Hematopoietic multipotent progenitor cell (in vitro differentiated cells): ENCODE measurements at places on chromosomes 3 and 15. TPM values are rescaled to one million over a fixed set of nuclear protein-coding genes. Genes with fewer than 3 reads are reported as not detected.

DNA sequence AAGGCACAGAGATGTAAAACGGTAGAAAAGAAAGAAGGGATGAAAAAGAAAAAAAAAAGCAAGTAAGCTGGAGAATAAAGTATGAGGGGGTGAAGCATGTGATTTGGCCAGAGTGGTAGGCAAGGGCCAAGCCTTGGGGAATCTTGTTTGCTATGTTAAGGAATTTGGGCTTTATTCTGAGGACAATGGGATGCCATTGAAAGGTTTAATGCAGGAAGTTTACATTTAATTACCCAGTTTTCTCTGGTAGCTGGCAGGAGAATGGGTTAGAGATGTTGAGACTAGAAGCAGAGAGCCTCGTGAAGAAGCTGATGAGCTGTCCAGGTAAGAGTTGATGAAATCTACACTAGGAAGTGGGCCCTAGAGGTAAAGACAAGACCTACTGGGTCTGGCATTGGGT lies 455.9 kb downstream of the PDCD6IP start:
- DNase-seq, result no peak

GRCh38 chr15:45101749-45102148 lies 12.2 kb downstream of the DUOX2 start:
- no peak for DNase-seq

The ABI3BP gene
- 1.1 TPM for total RNA-seq

DNA sequence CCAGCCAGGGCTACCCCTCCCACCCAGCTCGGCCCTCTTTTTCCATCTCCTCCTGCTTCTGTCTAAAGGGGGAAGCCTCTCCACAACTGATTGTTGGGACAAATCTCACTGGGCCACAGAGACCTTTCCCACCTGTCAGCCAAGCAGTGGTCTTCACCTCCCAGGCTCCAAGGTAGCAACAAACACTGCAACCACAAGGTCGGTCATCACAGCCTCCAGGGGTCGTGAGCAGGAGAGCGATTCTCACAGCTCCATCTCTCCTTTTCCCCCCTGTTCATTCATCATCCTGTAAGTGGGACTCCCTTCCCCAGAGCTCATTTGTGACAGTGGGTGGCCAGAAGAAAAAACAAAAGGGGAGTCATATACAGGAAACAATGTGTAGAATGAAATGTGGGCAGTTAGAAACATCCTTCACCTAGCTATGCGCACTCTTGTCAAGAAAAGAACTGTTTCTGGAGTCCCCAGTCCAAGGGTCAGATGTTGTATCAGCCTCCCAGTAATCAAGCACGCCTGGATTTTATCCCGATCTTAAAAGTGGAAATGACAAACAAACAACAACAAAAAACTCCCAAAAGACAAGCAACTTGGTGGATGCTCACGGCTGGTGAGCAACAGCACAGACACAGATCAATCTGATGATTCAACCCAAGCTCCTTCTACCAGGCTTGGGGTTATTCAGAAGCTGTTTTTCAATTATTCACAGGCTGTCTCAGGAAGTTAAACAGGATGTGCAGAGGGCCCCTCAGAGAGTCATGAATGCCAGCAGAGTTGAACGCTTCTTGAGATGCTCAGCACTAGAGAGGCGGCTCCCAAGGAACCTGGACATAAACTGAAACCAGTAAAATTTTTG lies 22.4 kb downstream of the LYZL4 start:
- no peak for DNase-seq

The ST8SIA2 gene
- 0.27 TPM for total RNA-seq

- DNase-seq, result no peak
These were observed 496.3 kb downstream of the NLGN1 start for GRCh38 chr3:173893835-173894234.

The TUSC7 gene
- not detected for total RNA-seq

DNA sequence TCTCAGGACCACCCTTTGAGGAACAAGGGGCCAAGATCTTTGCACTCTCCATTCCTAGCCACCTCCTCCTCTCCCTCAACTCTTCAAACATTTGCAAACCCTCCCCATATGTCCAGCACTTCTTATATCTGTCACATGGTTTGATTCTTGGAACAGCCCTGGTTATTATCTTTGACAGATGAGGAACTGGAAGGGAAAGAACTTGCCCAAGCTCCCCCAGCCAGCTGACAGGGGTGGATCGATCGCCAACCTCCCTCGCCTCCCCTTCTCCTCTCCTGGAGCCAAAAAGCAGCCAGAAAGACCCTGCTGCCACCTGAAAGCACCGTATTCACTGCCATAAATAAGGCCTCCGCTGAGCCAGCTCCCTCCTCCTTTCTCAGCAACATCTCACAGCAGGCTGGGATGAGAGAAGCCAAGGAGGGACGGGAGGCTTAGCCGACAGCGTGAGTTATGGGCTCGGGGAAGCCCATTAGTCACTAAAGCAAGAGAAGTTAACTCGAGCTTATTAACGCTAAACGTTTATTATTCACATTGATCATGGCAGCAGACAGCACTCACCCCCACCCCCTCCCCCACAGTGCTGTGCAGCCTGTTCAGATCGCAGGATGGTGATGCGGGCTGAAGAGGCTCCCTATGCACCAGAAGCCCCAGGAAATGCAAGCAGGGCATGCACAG lies 22.2 kb upstream of the FGD5 start:
- no peak for DNase-seq

DNA sequence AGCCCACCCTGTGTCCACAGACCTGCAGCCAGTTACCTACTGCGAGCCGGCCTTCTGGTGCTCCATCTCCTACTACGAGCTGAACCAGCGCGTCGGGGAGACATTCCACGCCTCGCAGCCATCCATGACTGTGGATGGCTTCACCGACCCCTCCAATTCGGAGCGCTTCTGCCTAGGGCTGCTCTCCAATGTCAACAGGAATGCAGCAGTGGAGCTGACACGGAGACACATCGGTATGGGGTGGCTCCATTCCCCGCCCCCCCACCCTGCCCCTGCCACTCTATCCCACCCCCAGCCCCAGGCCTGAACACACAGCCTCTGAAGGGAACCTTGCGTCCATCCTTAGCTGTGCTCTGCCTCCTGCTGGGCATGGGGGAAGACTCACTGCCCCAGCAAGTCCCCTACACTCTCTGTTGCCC lies 73.2 kb downstream of the AAGAB start:
- no peak for DNase-seq

The RETNLB gene
- not detected for total RNA-seq

The CADM2 gene
- total RNA-seq, result 5.1 TPM

GRCh38 chr3:9168241-9168741 lies 81.2 kb downstream of the SRGAP3 start:
- no peak for DNase-seq

- DNase-seq, result no peak
These were observed 86.0 kb downstream of the CCR1 start for GRCh38 chr3:46122091-46122490.

DNA sequence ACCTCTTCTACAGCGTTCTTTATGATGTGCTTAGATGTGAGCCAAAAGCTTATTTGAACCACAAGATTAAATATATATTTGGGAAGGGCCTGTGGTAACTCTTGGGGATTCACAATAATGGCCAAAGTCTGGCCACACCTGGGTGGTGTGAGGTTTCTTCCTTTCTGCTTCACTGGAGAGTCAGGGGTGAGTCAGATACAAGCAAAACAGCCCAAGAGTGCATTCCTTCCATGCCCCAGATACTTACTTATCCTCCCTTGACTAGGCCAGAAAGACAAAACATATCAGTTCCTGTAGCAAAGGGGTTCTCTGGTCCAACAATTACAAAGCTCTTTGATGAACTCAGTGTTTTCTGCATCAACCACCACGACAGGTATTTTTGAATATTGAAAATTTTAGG lies 941 bp downstream of the ZBED2 start:
- no peak for DNase-seq

GRCh38 chr3:59261009-59261408 lies 211.2 kb upstream of the CFAP20DC start:
- DNase-seq, result no peak

The OR5K2 gene
- total RNA-seq, result not detected

DNA sequence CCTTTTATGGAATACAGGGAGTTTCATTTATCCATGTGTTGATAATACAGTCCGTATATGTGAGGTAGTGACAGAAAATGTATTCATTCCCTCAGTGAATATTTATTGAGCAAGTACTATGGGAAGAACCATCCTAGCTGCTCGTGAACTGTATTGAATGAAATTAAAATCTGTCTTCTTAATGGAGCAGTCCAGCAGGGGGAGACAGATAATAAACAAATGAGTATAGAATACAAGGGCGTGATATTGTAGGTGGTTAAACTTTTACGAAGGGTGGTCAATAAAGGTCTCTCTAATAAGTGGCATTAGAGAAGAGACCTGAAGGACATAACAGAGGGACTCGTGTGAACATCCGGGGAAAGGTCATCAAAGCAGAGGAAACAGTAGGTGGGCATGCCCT lies 62.7 kb upstream of the OSTN start:
- DNase-seq, result no peak

GRCh38 chr15:26516102-26516980 lies 256.5 kb downstream of the GABRB3 start:
- DNase-seq, result no peak

The PP2D1 gene
- total RNA-seq, result not detected

DNA sequence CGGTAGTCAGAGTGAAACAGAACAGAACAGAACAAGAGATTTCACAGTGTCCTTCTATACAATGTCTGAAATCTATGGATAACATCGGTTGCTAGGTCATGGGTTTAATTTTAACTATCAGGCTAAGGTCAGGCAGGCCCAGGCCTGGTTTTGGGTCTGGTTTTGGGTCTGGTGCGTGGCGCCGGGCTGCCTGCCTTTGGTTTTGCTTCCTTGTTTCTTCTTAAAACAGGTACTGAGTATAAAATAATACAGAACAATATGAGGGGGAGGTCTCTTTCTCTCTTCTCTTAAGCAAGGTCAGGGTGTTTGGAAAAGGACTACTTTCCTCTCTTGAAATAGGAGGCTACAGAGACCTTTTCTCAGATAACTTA lies 1.4 kb downstream of the AEN start:
- DNase-seq, result no peak

- no peak for DNase-seq
These were observed 34.2 kb downstream of the KAT2B start for GRCh38 chr3:20074226-20075063.
